Iris pigment epithelial cell (primary cell): ENCODE measurements at places on chromosomes 3 and 15.

DNA sequence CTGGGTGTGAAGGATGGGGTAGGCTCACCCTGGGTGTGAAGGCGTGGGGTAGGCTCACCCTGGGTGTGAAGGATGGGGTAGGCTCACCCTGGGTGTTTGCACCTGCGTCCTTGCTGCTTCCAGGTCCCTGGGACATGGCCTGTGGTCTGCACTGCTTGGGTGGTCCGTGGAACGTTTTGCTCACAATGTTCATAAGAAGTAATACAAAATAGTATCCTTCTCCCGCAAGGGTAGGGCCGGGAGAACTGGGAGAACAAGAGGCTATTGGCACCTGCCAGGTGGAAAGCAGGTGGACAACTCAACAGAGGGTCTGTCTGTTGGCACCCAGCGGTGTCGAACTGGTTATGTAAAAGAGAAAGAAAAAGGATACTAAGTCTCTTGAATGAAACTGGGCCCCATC lies 17.0 kb upstream of the PCSK6 start:
- no peak for DNase-seq

DNA sequence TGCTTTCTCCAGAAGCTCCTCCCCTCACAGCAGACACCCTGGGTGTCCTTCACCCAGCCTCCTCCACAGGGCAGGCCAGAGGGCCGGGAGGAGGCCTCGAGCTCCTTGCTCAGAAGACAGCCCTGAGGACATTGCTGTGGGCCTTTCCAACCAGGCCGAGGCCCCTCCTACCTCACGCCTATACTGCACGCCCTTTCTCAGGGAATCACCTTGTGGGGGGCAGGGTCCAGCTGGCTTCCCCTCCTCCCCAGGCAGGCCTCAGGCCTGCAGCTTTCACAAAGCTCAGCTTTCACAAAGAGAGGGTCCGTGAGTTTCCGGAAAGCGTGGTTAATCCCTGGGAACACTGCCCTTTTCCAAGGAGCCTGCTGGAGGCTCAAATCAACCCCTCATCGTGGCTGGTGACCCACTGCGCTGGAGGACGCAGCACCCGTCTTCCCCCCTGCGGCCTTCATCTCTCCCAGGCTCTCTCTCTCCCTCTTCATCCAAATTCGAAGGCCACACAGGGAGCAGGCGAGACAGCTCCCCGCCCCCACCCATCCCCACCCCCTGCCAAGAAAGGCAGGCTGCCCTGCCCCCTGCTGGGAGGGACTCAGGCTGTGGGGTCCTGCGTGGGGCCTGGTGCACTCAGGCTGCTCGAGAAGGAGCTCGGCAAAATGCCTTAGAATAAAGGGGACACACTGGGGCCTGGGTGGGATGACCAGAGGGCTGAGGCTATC lies 79.4 kb downstream of the OCA2 start:
- no peak for DNase-seq

DNA sequence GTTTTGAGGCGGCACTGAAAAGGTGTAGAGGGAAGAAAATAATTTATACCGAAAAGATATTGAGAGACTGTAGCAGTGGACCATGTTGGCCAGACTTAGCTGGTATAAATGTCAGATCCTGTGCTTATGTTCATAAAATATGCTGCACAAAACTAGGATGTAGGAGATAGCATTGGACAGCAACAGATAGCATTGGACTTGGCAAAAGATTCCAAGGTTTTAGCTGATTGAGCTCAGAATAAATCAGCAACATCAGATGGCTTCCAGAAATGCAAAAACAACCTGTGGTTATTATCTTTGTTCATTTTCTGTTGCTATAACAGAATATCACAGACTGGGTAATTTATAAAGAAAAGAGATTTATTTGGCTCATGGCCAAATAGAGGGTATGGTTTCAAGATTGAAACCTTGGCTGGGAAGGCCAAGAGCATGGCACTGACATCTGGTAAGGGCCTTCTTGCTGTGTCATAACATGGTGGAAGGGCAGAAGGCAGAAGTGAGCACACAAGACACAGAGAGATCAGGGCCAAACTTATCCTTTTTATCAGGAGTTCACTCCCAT lies 34.7 kb downstream of the SLC28A1 start:
- no peak for DNase-seq

- DNase-seq, result no peak
Observed at GRCh38 chr3:120437559-120437958, 13.2 kb downstream of the FSTL1 start.

- peak; percentile 43 for DNase-seq
Observed at GRCh38 chr15:38758043-38758442, 193.4 kb upstream of the RASGRP1 start.

GRCh38 chr3:17014709-17015108 lies 130.0 kb downstream of the PLCL2 start:
- no peak for DNase-seq

DNA sequence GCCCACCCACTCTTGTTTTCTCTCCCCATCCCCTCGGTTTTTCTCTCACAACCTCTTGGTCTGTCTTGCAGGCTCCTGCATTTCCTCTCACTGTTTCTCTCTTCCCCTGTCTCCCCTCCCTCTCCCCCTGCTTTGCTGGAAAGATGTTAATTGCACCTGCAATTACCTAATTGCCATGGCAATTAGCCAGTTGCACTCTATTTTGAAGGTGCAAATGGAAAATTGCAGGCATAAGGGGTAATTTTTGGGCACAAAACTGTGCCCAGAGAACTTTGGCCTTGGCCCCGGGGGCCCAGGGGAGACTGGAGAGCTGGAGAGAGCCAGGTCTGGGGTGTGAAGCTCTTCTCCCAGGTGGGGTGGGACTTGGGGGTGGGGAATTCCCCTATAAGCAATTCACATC lies 164.5 kb upstream of the TLE3 start:
- DNase-seq, result no peak

DNA sequence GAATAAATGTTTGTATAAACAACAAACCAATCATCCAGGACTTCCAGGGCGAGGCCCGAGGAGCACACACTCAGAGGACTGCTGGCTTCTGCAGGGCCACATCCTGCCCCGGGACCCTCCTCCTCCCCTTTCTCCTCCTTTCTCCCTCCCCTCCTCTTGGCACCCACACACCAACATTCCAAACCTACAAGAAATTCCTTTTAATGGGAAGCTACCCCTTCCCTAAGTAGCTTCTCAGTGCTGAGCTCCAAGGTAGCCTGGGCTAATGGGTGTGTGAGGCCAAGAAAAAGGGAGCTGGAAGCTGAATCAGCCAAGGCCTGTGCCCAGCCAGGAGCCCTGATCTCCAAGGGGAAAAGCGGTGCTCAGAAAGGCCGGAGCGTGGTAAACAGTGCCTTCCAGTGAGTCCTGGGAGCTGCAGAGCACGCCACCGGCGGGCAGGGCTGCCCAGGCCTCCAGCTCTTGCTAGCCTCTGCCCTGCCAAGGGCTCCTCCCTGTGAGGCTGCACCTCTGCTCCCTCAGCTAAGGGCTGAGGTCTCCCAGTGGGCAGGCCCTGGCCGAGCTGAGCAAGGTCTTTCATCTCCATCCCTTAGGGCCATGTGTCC lies 3.9 kb downstream of the ITIH3 start:
- no peak for DNase-seq
